ENCODE measurements at places on chromosomes 16 and 17. TPM values are rescaled to one million over a fixed set of nuclear protein-coding genes. Genes with fewer than 3 reads are reported as not detected.
A peak's percentile ranks its signal among the peaks of the same experiment; 100 is the strongest.

- H3K4me1 ChIP-seq, result peaks cover 7% of the 10 kb centered on the region
- H3K36me3 ChIP-seq, result no peaks in the 10 kb centered on the region
- no peaks in the 10 kb centered on the region for H3K27me3 ChIP-seq
- DNase-seq, result no peak
- no peak overlapping the region for H3K4me3 ChIP-seq
- no peak overlapping the region for H3K27ac ChIP-seq
These were observed 33.4 kb upstream of the ZNF469 start for GRCh38 chr16:88349153-88349902.

- peak overlapping the region; percentile 27 for H3K27ac ChIP-seq
- H3K4me1 ChIP-seq, result peaks cover 10% of the 10 kb centered on the region
- peaks cover 4% of the 10 kb centered on the region for H3K36me3 ChIP-seq
- H3K4me3 ChIP-seq, result no peak overlapping the region
- DNase-seq, result no peak
- no peaks in the 10 kb centered on the region for H3K27me3 ChIP-seq
These were observed 30.5 kb downstream of the ADCY7 start for GRCh38 chr16:50296807-50297206.

CCL15 gene
- total RNA-seq, result not detected

GRCh38 chr17:260944-261343 lies 79.5 kb upstream of the DOC2B start:
- DNase-seq, result no peak
- peaks cover 2% of the 10 kb centered on the region for H3K36me3 ChIP-seq
- H3K27me3 ChIP-seq, result peaks cover 4% of the 10 kb centered on the region

DNA sequence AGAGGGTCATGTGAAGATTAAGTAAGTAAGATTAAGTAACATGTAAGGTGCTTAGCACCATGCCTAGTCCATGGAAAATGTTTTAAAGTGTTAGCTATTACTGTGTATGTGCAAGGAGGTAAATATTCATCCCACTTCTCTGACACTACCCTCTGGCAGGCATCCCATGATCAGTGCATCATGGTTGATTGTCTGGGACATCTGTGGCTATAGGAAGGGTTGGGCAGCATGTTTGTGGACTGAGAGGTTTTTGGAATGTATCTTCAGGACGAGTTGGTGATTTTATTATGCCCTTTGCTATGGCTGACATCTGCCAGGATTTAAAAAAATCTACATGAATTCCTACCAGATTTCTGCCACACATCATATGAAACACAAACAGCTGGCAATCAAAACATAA lies 6.5 kb upstream of the TAOK1 start:
- no peak for DNase-seq
- H3K27ac ChIP-seq, result no peak overlapping the region
- H3K36me3 ChIP-seq, result no peaks in the 10 kb centered on the region
- no peak overlapping the region for H3K4me3 ChIP-seq
- no peaks in the 10 kb centered on the region for H3K4me1 ChIP-seq

DNA sequence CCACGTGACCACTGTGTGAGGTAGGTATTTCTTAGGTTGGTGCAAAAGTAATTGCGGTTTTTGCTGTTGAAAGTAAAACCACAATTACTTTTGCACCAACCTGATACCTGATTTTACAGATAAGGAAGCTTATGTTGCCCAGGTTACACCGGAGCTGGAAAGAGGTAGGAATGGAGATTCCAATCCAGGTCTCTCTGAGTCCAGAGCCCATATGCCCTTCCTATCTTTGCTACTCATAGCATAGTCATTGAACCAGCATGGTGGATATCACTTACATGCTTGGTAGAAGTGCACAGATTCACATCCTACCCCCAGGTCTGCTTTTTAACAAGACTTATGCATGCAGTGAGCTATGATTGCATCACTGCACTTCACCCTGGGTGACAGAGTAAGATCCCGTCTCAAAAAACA lies 61.8 kb downstream of the ARSG start:
- H3K36me3 ChIP-seq, result no peaks in the 10 kb centered on the region
- H3K27ac ChIP-seq, result peak overlapping the region; percentile 81
- H3K27me3 ChIP-seq, result no peaks in the 10 kb centered on the region
- no peak for DNase-seq
- H3K4me3 ChIP-seq, result peak overlapping the region; percentile 76

GRCh38 chr16:58012481-58012880 lies 11.3 kb downstream of the USB1 start:
- DNase-seq, result no peak
- H3K27ac ChIP-seq, result no peak overlapping the region
- peaks cover 2% of the 10 kb centered on the region for H3K36me3 ChIP-seq
- H3K4me3 ChIP-seq, result no peak overlapping the region

ERAL1 gene
- total RNA-seq, result 19.0 TPM

GRCh38 chr17:29618272-29619065 lies 4.2 kb downstream of the CORO6 start:
- H3K36me3 ChIP-seq, result no peaks in the 10 kb centered on the region
- H3K27ac ChIP-seq, result no peak overlapping the region
- H3K27me3 ChIP-seq, result no peaks in the 10 kb centered on the region
- no peak for DNase-seq
- H3K4me1 ChIP-seq, result peaks cover 37% of the 10 kb centered on the region

DNA sequence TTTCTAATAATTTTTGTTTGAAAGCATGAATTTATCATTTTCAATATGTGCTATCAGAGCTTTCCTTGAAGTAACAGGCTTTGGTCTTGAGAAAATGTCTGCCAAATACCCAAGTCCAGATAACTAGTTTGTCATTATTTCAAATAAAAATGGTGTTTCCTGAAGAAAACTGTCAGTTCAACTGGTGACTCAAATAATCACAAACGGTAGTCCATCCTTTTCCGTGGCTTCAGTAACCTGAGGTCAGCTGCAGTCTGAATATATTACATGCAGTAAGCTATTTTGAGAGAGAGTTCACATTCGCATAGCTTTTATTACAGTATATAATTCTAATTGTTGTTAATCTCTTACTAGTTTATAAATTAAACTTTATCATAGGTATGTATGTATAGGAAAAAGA lies 9.3 kb downstream of the SAP30BP start:
- DNase-seq, result no peak
- no peaks in the 10 kb centered on the region for H3K36me3 ChIP-seq
- H3K27me3 ChIP-seq, result no peaks in the 10 kb centered on the region
- no peak overlapping the region for H3K27ac ChIP-seq
- peaks cover 7% of the 10 kb centered on the region for H3K4me1 ChIP-seq

DNA sequence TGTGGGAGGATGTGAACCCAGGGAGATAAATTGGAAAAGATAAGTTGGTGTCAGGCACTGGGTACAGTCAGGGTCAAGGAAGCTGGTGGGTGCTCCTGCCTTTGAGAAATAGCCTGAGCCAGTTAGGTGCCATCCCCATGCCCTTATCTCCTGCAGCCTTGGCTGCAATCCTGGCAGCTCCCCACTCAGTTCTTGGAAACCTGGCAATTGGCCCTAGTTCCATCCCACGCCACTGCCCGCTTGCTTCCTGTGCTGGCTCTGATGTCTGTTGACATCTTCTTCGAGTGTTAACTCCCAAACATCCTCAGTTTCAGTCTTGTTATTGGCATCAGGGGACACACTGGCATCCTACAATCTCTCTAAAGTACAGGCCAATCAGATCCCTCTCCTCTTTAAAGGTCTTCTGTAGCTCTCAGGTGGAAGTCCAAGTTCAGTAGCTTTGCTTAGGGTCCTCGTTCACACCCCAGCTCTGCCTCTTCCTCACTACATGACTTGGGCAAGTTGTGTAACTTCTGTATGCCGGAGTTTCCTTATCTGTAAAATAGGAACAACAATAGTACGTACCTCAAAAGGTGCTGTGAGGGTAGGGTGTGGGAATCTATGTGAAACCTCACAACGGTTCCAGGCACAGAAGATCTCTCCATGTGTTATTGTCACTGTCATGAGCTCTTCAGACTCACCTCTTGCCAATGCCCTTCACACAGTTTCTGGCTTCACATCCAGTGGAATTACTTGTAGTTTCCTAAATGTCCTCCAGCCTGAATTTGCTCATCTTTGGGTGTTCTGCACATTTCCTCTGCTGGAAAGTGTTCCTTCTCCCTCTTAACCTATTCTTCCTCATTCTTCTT lies 13.5 kb upstream of the PRKAR1A start:
- H3K27ac ChIP-seq, result peak overlapping the region; percentile 62
- H3K4me1 ChIP-seq, result peaks cover 16% of the 10 kb centered on the region
- H3K27me3 ChIP-seq, result peaks cover 16% of the 10 kb centered on the region
- H3K36me3 ChIP-seq, result peaks cover 5% of the 10 kb centered on the region

- no peaks in the 10 kb centered on the region for H3K4me1 ChIP-seq
- no peak overlapping the region for H3K4me3 ChIP-seq
- no peaks in the 10 kb centered on the region for H3K27me3 ChIP-seq
- DNase-seq, result no peak
- H3K27ac ChIP-seq, result no peak overlapping the region
- H3K36me3 ChIP-seq, result no peaks in the 10 kb centered on the region
These were observed 31.1 kb upstream of the HELZ start for GRCh38 chr17:67276075-67276474.

DNA sequence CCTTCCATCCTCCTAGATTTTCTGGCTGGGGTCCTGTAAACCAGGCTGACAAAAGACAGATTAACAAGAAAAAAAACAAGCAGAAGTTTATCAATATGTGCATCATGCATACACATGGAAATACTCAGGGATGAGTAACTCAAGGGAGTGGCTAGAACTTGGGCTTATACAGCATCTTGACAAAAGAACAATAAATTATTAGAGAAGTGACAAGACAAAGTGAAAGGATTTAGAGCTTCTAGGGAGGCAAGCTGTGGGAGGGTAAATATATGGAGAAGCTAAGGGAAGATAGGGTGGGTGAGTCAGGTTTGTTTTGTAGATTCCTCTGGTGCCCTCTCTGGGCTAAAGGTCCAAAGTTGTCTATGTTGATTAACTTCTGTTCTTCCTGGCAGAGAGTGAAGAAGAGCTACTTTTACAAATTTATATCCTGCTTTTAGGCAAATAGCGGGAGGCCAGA lies 48.0 kb upstream of the NDRG4 start:
- no peaks in the 10 kb centered on the region for H3K36me3 ChIP-seq
- H3K4me3 ChIP-seq, result no peak overlapping the region
- no peak overlapping the region for H3K27ac ChIP-seq

SPNS3 gene
- 1.9 TPM for total RNA-seq

- H3K27me3 ChIP-seq, result peaks cover 44% of the 10 kb centered on the region
- DNase-seq, result no peak
- peaks cover 6% of the 10 kb centered on the region for H3K4me1 ChIP-seq
- H3K27ac ChIP-seq, result no peak overlapping the region
These were observed 8.0 kb downstream of the SEZ6 start for GRCh38 chr17:28997806-28998205.

GSDMA gene
- not detected for total RNA-seq

SULT1A2 gene
- not detected for total RNA-seq

RND2 gene
- total RNA-seq, result 1.1 TPM

DNA sequence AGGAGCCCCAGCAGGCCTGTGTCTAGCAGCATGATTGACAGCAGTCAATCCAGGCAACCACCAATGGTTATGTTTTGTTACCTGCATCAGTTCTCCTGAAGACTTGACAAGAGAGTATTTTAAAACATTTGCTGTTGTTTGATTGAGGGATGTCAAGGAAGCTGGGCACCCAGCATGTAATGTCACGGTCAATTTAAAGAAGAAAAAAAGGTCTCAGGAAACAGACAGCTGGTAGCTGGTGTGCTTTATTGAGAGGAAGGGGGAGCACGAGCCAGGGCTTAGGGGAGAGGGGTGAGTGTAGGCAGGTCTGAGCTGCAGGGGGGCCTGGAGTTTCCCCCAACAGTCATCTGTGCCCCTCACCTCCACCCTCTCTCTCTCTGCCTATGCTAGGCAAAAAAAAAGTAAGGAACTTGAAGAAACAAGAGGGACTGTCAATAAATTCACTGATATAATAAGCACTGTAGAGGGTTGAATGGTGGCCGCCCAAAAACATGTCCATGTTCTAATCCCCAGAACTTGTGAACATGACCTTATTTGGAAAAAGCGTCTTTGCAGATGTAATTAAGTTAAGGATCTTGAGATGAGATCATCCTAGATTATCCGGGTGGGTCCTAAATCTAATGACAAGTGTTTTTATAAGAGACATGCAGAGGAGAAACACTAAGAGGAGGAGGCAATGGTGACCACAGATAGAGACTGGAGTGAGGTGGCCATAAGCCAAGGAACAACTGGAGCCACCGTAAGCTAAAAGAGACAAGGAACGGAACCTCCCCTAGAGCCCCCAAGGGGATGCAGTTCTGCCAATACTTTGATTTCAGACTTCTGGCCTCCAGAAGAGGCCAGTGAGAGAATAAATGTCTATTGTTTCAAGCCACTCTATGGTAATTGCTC lies 14.5 kb downstream of the TSPOAP1 start:
- peak overlapping the region; percentile 83 for H3K27ac ChIP-seq
- peaks cover 7% of the 10 kb centered on the region for H3K4me1 ChIP-seq
- no peaks in the 10 kb centered on the region for H3K36me3 ChIP-seq
- no peak overlapping the region for H3K4me3 ChIP-seq

CCL18 gene
- total RNA-seq, result not detected

GCGR gene
- total RNA-seq, result not detected

- H3K36me3 ChIP-seq, result peaks cover 9% of the 10 kb centered on the region
- H3K4me3 ChIP-seq, result no peak overlapping the region
- H3K27me3 ChIP-seq, result peaks cover 67% of the 10 kb centered on the region
These were observed 6.9 kb downstream of the USP6 start for GRCh38 chr17:5122586-5123342.

- H3K4me1 ChIP-seq, result no peaks in the 10 kb centered on the region
- no peak overlapping the region for H3K27ac ChIP-seq
- H3K36me3 ChIP-seq, result no peaks in the 10 kb centered on the region
These were observed 121.1 kb downstream of the SPACA3 start for GRCh38 chr17:33112763-33113162.

GRCh38 chr17:33499040-33499439 lies 205.9 kb upstream of the ASIC2 start:
- no peaks in the 10 kb centered on the region for H3K4me1 ChIP-seq
- H3K27me3 ChIP-seq, result peaks cover 76% of the 10 kb centered on the region
- no peak overlapping the region for H3K27ac ChIP-seq
- DNase-seq, result no peak

CBFA2T3 gene
- total RNA-seq, result 4.4 TPM

DNA sequence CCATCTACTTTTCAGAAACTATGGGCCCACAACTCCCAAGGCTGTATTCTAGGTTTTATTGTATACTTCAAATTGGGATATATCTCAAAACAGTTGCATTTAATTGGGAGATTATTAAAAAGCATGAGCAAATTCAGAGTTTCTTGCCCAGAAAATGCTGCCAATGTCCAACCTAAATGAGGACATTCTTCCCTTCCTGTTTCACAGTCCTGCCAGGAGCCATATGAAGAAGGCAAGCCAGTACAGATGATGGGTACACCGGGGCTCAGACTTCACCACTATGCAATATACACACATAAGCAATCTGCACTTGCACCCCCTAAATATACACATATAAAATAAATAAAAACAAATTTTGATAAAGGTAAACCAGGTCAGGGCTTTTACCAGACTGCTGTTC lies 34.0 kb upstream of the CBLN1 start:
- no peaks in the 10 kb centered on the region for H3K4me1 ChIP-seq
- no peak overlapping the region for H3K4me3 ChIP-seq
- no peak for DNase-seq
